MM.1S (cell line): ENCODE measurements at places on chromosomes 7 and 10.

- no peaks in the 10 kb centered on the region for H3K36me3 ChIP-seq
- 0 out of 2 replicates have a peak, but pooled peaks cover 4% of the 10 kb centered on the region for H3K4me1 ChIP-seq
- H3K27ac ChIP-seq, result no peak overlapping the region
Observed at GRCh38 chr7:153381275-153382040, 621.9 kb downstream of the ACTR3B start.

- H3K36me3 ChIP-seq, result no peaks in the 10 kb centered on the region
- no peaks in the 10 kb centered on the region for H3K27me3 ChIP-seq
- no peak for DNase-seq
- H3K4me1 ChIP-seq, result no peaks in the 10 kb centered on the region
- H3K27ac ChIP-seq, result no peak overlapping the region
Observed at GRCh38 chr10:52322936-52323335, 8.9 kb downstream of the DKK1 start.

- H3K4me1 ChIP-seq, result peaks cover 15% of the 10 kb centered on the region
- no peak overlapping the region for H3K27ac ChIP-seq
- no peaks in the 10 kb centered on the region for H3K27me3 ChIP-seq
- peak; percentile 59 for DNase-seq
Observed at GRCh38 chr10:32005050-32005449, 51.2 kb downstream of the KIF5B start.

DNA sequence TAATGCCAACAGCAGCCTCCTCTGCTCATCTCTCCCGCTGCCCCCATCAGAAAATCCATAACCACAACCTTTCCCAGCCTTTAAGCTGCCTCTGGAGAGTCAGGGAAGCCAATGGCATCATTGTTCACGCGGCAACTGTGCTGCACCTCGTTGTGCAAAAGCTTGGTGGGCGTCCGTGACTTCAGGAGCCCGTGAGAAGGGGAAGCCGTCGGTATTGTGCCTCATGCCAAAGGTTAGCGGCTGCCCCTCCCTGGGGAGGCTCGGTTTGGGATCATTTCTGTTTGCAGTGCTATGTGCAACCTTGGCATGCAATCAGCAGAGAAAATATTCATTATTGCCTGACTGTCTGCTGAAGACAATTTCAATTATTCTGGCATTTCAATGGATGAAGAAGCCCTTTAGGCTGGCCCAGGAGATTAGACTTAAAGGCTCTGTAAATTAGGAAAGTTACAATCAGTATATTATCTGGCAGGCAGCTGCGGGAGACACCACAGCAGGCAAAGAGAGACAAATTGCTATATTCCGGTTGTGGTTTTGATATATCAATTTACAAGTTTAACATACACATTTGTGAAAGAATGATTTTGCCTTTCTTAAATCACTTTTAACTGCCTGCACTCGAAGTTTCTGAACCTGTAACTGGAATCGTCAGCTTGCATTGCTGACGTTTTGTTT, 244.5 kb downstream of the GATA3 start:
- no peak overlapping the region for H3K27ac ChIP-seq
- no peaks in the 10 kb centered on the region for H3K4me1 ChIP-seq
- no peaks in the 10 kb centered on the region for H3K27me3 ChIP-seq

DNA sequence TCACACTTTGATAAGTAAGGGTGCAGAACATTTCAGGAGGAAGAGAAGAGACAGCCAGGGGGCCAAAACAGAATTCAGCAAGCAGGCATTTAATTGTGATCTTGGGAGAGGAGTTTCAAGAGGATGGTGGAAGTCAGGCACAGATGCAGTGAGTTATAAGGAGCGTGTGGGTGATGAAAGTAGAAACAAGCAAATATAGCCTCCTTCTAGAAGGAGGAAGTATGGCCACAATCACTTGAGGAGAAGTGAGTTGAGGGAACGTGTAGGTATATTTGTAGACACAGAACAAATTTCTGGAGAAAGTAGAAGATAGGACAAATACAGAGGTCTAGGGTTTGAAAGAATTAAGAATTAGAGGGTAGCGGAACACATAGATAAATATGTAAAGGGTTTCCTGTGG, 165.8 kb downstream of the CACNB2 start:
- no peak overlapping the region for H3K4me3 ChIP-seq
- no peak for DNase-seq
- no peaks in the 10 kb centered on the region for H3K36me3 ChIP-seq
- H3K27me3 ChIP-seq, result no peaks in the 10 kb centered on the region

DNA sequence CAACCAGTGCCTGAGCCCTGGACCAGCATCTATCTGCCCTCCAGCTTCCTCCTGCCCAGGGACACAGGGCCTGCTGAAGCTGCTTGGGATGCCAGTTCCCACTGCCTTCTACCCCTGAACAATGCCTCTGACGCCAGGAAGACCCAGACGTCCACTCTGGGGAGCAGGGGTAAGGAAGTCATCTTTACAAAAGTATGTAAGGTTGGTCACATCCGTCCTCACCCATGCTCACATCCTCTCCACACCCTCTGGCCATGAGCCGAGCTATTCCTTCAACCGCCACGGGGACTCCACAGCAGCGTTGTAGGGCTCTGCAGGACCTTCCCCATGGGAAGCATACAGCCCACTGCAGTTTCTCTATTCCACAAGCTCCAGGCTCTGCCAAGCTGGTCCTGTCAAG, 58.5 kb downstream of the CLRN3 start:
- no peak overlapping the region for H3K27ac ChIP-seq
- no peak for DNase-seq
- H3K4me3 ChIP-seq, result no peak overlapping the region
- no peaks in the 10 kb centered on the region for H3K36me3 ChIP-seq

DNA sequence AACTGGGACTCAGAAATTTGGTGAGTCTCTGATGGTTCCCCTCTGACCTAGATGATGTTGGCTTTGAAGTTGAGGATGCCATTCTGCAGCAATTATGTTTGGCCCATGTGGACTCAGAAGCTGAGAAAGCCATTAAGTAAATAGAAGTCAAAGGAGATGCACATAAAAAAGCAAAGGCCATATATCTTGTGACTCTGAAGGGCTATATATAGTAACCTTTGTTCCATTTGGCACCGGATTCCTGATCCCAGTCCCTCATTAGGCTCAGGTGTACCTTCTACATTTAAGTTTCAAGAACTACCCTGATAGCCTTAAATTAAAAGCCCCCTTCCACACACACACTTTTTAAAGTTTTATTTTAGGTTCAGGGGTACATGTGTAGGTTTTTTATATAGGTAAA, 50.0 kb upstream of the PDK4 start:
- H3K27ac ChIP-seq, result no peak overlapping the region
- H3K36me3 ChIP-seq, result no peaks in the 10 kb centered on the region
- no peaks in the 10 kb centered on the region for H3K4me1 ChIP-seq
- no peaks in the 10 kb centered on the region for H3K27me3 ChIP-seq
- H3K4me3 ChIP-seq, result no peak overlapping the region

DNA sequence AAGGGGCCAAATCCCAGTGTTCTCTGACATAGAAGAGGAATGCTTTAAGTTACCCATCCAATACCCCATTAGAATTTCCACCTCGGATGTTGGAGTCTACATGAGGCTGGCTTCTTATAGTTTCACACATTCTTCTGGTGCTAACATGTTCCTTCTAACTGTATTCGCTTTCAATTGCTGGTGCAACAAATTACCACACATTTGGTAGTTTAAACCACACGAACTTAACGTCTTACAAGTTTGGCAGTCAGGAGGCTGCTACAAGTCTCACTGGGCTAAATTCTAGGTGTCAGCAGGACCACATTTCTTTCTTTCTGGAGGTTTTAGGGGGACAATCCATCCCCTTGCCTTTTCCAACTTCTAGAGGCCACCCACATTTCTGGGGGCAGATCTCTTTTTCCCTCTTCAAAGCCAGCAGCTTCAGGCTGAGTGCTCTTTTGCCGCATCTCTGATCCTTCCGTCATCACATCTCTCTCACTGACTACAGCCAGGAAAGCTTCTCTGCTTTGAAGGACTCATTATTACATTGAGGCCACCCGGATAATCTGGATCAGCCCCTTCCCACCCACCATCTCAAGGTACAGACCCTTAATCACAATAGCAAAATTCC, 5.1 kb upstream of the MACC1 start:
- H3K4me3 ChIP-seq, result no peak overlapping the region
- H3K27ac ChIP-seq, result peak overlapping the region; percentile 97; the same call in 1 of the 2 replicates
- no peak for DNase-seq
- H3K36me3 ChIP-seq, result no peaks in the 10 kb centered on the region

- no peak for DNase-seq
- H3K27me3 ChIP-seq, result no peaks in the 10 kb centered on the region
- no peak overlapping the region for H3K4me3 ChIP-seq
- no peaks in the 10 kb centered on the region for H3K4me1 ChIP-seq
- no peaks in the 10 kb centered on the region for H3K36me3 ChIP-seq
Observed at GRCh38 chr7:28675429-28675828, 263.1 kb downstream of the CREB5 start.

DNA sequence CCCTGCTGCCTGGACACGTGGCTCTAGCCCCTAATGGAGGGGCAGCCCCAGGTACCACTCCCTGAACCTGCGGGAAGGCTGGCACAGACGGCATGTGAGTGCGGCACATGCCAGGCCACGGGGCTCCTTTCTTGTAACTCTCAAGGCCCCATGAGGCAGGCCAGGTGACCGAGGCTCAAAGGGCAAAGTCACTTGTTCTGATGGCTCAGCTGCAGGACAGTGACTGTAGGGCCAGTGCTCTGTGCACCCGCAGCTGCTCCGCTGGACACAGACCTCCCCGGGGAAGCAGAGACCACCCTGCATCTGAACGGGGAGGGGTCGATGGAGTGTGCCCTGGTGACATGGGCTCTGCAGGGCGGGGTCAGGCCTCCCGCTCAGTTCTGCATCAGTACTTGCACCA, 55.3 kb downstream of the PTPRE start:
- no peaks in the 10 kb centered on the region for H3K36me3 ChIP-seq
- no peaks in the 10 kb centered on the region for H3K27me3 ChIP-seq
- no peaks in the 10 kb centered on the region for H3K4me1 ChIP-seq

GRCh38 chr10:1141261-1141660, 85.1 kb downstream of the WDR37 start:
- no peaks in the 10 kb centered on the region for H3K4me1 ChIP-seq
- no peak overlapping the region for H3K27ac ChIP-seq
- H3K27me3 ChIP-seq, result no peaks in the 10 kb centered on the region
- no peaks in the 10 kb centered on the region for H3K36me3 ChIP-seq

DNA sequence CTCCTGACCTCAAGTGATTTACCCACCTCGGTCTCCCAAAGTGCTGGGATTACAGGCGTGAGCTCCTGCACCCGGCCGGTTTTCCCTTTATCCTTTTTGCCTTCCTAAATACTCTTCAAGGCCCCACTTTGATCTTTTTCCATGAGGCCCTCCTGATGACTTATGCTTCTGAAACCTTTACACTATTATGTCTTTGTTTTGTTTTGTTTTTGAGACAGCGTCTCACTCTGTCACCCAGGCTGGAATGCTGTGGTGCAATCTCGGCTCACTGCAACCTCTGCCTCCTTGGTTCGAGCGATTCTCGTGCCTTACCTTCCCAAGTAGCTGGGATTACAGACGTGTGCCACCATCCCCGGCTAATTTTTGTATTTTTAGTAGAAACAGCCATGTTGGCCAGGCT, 3.8 kb downstream of the STMP1 start:
- H3K27ac ChIP-seq, result no peak overlapping the region
- DNase-seq, result no peak
- H3K36me3 ChIP-seq, result no peaks in the 10 kb centered on the region
- H3K27me3 ChIP-seq, result no peaks in the 10 kb centered on the region
- 0 out of 2 replicates have a peak, but pooled peaks cover 7% of the 10 kb centered on the region for H3K4me1 ChIP-seq
- H3K4me3 ChIP-seq, result no peak overlapping the region

- no peaks in the 10 kb centered on the region for H3K36me3 ChIP-seq
- H3K4me3 ChIP-seq, result no peak overlapping the region
- H3K27me3 ChIP-seq, result peaks cover 40% of the 10 kb centered on the region
- H3K4me1 ChIP-seq, result no peaks in the 10 kb centered on the region
- H3K27ac ChIP-seq, result no peak overlapping the region
Observed at GRCh38 chr7:44324481-44325200, 753 bp downstream of the CAMK2B start.

DNA sequence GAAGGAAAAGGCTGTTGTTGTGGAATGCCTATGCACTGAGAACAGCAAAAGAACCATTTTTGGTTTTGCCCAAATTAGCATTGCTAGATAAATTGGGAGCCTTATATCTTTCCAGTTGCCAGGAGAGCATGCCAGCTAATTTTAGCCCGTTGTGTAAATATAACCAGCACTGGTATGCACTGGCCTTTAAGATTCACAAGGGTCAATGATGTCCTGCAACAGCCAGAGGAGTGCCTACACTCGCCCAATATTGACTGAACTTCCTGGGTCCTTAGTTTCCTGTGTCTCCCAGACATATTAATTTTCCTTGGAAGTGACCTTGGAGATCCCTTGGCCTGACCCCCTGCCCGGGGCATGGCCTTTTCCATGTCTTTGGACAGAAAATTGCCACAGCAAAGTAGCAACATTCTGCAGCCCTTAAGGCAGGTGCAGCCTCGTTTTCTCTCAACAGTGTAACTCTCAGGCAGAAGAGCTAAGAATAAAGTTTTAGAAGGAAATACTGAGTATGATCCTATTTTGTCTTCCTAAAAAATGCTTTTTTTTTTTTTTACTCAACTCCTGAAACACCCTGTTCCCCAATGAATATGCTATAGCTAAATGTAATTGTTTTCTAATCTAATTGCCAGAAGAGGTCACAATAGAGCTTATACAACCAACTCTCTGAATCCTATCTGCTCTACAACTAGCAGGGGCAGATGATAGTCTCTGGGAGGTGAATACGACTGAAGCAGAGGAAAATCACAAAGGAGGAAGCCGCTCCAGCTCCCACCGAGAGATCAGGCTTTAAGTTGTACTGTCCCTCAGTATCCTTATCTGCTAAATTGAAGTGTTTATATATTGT, 131.9 kb upstream of the PCGF5 start:
- no peak overlapping the region for H3K4me3 ChIP-seq
- H3K27me3 ChIP-seq, result no peaks in the 10 kb centered on the region

GRCh38 chr10:52337225-52337624, 23.1 kb downstream of the DKK1 start:
- H3K27ac ChIP-seq, result no peak overlapping the region
- peaks cover 8% of the 10 kb centered on the region; the same call in 1 of the 2 replicates for H3K4me1 ChIP-seq
- H3K4me3 ChIP-seq, result no peak overlapping the region
- DNase-seq, result no peak
- H3K27me3 ChIP-seq, result no peaks in the 10 kb centered on the region

- H3K27ac ChIP-seq, result no peak overlapping the region
- H3K27me3 ChIP-seq, result no peaks in the 10 kb centered on the region
- H3K4me1 ChIP-seq, result no peaks in the 10 kb centered on the region
- no peak overlapping the region for H3K4me3 ChIP-seq
- DNase-seq, result peak; percentile 56
Observed at GRCh38 chr10:6416892-6417512, 163.1 kb downstream of the PRKCQ start.

DNA sequence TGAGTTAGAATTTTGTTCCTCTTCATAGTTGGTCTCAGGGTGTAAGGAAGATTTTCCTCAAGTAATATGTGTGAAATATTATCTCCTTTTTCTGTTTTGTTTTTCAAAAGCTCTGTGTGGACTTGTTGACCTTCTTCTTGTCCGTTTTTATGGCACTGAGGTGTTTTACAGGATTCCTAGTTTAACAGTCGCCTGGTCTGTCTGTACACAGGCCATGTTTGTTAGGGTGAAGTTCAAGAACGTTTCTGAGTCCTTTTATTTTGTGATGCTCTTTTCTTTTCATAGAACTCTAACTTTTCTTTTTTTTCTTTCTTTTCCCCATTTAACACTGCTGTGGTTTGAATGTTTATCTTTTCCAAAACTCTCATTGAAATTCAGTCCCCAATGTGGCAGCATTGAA, 18.5 kb downstream of the TACC2 start:
- H3K27ac ChIP-seq, result no peak overlapping the region
- H3K27me3 ChIP-seq, result no peaks in the 10 kb centered on the region
- no peaks in the 10 kb centered on the region for H3K4me1 ChIP-seq
- no peaks in the 10 kb centered on the region for H3K36me3 ChIP-seq
- H3K4me3 ChIP-seq, result no peak overlapping the region
- DNase-seq, result no peak
